Pulmonary artery endothelial cell (primary cell): ENCODE measurements at places on chromosomes 1 and 21. TPM values are rescaled to one million over a fixed set of nuclear protein-coding genes. Genes with fewer than 3 reads are reported as not detected.

The NCAM2 gene
- total RNA-seq = 0.11 and 0.40 TPM in 2 replicates

The BATF3 gene
- total RNA-seq = 2.6 and 3.0 TPM in 2 replicates

The DCDC2B gene
- total RNA-seq = not detected in 2 replicates

The GJB5 gene
- not detected in 2 replicates for total RNA-seq

The CR1L gene
- total RNA-seq = not detected in 2 replicates

The PIGR gene
- not detected in 2 replicates for total RNA-seq

The SYT11 gene
- 33.0 and 53.4 TPM in 2 replicates for total RNA-seq

The SLC16A4 gene
- 15.3 and 19.4 TPM in 2 replicates for total RNA-seq

The SPRR5 gene
- total RNA-seq = not detected in 2 replicates

The TEDDM1 gene
- total RNA-seq = not detected in 2 replicates

The CFHR2 gene
- total RNA-seq = not detected in 2 replicates

The SELE gene
- total RNA-seq = 2.1 and 2.8 TPM in 2 replicates

The CFAP57 gene
- 0.14 and 0.20 TPM in 2 replicates for total RNA-seq

The PRR9 gene
- total RNA-seq = not detected in 2 replicates

The FMO2 gene
- total RNA-seq = under 0.01 and 8.0 TPM in 2 replicates

The KRTAP6-3 gene
- not detected in 2 replicates for total RNA-seq

The CCDC185 gene
- not detected in 2 replicates for total RNA-seq

The ERG gene
- 58.9 and 61.4 TPM in 2 replicates for total RNA-seq

The HSPB7 gene
- total RNA-seq = 0.14 TPM in 1 of 2 replicates, not detected in the other

The VHLL gene
- 0.13 TPM in 1 of 2 replicates, not detected in the other for total RNA-seq

The TENT5C gene
- 0.07 and 0.21 TPM in 2 replicates for total RNA-seq

The YBEY gene
- total RNA-seq = 8.3 and 8.7 TPM in 2 replicates

The LCE2A gene
- total RNA-seq = not detected in 2 replicates

The ZNF593OS gene
- not detected in 2 replicates for total RNA-seq

The UTS2 gene
- not detected in 2 replicates for total RNA-seq

The F5 gene
- 0.04 and 0.13 TPM in 2 replicates for total RNA-seq

The ATAD3C gene
- 0.20 TPM in 1 of 2 replicates, not detected in the other for total RNA-seq

The PPP1R12B gene
- total RNA-seq = 5.2 and 15.8 TPM in 2 replicates

The CTSE gene
- total RNA-seq = 0.07 TPM in 2 replicates
